NCI-H187 treated with DMSO at 0.1 percent for 48 hours (cell line): ENCODE measurements at places on chromosomes 12 and 14.
A peak's percentile ranks its signal among the peaks of the same experiment; 100 is the strongest.

- no peak for DNase-seq
These were observed 176.1 kb downstream of the ADGRD1 start for GRCh38 chr12:131129839-131130238.

- no peak for DNase-seq
These were observed 220.1 kb downstream of the SOX5 start for GRCh38 chr12:23729359-23729758.

DNA sequence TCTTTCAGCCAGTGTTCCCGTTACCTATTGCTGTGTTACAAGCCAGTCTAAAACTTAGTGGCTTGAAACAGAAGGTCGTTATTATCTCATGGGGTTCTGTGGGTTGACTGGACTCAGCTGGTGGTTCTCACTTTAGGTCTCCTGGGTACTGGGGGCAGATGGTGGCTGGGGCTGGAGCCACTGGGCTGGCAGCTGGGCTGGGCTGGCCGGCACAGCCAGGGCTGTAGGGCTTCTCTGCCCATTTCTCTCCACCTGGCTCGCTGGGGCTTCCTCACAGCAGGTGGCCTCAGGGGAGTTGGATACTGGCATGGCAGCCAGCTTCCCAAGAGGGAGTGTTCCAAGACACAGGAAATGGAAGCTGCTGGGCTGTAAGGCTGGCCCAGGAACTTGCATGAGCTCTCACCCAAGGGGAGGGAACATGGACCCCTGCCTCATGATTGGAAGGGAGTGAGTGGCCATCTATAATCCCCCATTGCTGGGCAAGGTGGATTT is 27.0 kb downstream of the TUNAR start:
- DNase-seq = no peak

DNA sequence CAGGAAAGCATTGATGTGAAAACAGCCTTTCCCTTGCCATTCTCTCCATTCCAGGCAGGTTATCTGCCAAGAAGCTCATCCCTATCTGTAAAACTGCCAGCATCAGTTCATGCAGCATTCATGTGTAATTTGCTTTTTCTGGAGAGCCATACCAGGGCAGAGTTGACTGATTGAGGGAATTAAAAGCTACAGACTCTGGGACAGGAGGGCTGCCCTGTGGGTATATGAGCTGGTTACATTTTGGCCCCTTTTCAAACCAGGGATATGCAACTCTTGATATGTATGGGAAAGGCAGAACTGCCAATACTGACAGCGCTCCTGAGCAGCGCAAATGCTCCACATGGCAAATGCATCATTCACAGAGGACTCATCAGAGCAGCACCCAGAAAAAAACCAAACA is 53.7 kb downstream of the SYT1 start:
- DNase-seq = no peak

- DNase-seq = no peak
These were observed 84.7 kb downstream of the NTF3 start for GRCh38 chr12:5516371-5517241.

- DNase-seq = no peak
These were observed 87.4 kb downstream of the B4GALNT3 start for GRCh38 chr12:546920-547845.

- DNase-seq = no peak
These were observed 15.7 kb downstream of the SGPP1 start for GRCh38 chr14:63712123-63712522.

- DNase-seq = no peak
These were observed 81.1 kb downstream of the ESR2 start for GRCh38 chr14:64213086-64213485.

DNA sequence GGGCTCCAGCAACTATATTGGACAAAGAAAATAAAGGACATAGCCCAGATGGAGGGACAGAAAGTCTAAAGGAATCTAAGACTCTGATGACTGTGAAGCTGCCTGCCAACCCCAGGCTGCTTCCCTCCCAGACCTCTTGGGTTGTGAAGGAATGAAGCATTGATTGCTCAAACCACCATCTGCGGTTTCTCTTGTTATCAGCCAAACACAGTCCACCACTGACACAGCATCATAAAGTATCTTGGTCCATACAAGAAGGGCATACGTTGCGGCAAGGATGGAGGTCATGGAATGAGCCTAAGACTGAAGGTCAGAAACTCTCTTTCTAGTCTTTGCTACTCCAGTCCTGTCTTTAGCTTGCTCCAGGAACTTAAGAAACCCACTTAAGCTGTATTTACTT is 58.5 kb upstream of the PLXNC1 start:
- DNase-seq = no peak

- no peak for DNase-seq
These were observed 5.5 kb upstream of the DIO2 start for GRCh38 chr14:80216818-80217217.

GRCh38 chr14:38080696-38081095 is 127.0 kb upstream of the SSTR1 start:
- DNase-seq = no peak

DNA sequence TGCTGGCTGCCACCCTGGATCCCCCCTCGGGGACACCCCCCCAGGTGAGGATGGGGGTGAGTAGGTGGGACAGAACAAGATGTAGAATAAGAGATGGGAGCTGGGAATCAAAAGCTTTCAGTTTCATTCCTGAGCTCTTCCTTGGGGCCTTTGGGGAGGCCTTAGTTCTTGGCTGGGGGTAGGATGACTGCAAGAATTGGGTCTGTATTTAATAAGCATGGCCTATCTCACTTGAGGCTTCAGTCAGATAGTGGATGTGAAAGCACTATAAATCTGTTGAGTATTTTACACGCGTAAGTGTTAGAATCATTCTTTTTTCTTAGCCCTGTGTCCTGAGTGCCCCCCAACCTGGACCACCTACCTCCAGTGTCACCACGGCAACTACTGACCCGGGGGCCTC is 4.6 kb downstream of the MBD6 start:
- no peak for DNase-seq

DNA sequence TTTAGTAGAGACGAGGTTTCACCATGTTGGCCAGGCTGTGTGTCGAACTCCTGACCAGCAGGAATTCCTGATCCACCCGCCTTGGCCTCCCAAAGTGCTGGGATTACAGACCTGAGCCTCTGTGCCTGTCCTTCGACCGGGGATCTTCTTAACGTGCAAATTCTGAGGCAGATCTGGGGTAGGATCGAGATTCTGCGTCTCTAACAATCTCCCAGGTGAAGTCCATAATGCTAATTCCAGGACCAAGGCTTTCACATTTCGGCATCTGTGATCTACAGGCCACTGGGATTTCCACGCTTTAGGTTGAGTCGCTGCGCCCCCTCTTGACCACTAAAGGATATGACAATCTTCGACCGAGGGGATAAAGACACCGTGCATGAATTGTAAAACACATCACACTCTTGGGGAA is 24.8 kb downstream of the FOS start:
- DNase-seq = peak; percentile 66

DNA sequence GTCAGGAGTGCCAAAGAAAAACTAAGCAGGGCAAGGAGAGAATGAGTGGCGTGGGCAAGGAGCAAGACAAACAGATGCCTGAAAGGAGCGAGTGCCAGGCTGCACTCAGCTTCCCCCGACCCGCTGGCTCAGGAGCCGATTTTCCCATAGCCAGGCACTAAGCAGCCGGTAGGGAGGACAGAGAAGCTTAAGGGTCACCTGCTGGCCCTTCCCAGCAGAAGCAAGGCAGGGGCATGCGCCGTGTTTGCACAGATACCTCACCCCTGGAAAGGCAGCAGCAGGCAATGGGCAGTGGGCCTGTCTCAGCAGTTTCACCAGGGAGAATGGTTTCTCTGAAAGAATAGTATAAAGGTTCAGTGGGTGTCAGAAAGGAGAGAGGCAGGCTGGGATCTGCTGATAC is 104.9 kb upstream of the FKBP4 start:
- no peak for DNase-seq

- no peak for DNase-seq
These were observed 45.8 kb downstream of the ETV6 start for GRCh38 chr12:11695321-11695720.

DNA sequence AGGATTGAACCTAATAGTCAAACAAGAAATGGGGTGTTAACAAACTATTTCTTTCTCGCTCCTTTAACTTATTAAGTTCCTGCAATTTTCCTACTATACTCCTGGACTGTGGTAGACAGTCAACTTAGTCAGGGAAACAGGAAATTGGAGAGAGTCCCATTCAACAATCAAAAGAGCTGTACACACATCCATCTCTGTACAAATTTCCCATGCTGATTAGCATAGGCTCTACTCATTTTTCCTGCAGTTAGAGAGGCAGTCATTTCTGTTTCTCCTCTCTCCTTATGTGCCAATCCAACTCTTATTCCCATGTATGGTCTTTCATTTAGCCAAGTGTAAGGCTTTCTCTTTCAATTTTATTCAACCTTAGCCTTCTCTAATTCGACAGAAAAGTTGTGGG is 1168.5 kb upstream of the FLRT2 start:
- DNase-seq = no peak
